ENCODE measurements at places on chromosomes 11 and 22.

- DNase-seq, result no peak
Measured at GRCh38 chr11:114447892-114448291, 8.6 kb downstream of the REXO2 start.

DNA sequence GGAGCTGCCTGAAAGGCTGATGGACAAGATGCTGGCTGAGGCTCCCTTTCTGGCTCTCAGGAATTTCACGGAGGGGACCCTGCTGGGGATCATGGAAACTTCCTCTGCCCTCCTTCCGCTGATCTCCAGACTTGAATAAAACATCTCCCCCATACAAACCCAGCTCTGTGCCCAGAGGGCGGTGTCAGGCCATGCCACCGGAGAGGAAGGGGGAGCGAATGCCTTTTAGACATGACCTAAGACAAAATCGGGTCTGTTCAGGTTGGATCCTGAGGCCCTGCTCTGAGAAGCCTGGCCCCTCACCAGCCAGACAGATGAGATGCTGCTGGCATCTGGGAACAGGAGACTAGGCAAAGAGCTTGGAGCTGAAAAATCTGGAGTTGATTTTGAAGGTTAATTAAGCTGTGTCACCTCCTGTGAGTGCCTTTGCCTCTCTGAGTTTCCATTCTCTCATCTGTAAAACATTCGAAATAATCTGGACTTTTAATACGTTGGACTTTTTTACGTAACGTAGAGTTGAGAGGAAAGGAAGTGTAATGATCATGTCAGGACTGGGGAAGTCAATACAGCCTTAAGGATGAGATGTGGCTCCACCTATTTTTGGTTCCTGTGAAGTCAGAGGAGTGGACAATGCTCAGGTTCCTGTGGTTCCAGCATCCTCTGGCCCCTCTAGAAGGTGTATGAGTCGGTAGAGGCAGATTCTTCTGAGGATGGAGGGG is 163.6 kb downstream of the ST3GAL4 start:
- DNase-seq, result no peak

- DNase-seq, result no peak
Measured at GRCh38 chr22:20582520-20583361, 75.3 kb downstream of the MED15 start.

DNA sequence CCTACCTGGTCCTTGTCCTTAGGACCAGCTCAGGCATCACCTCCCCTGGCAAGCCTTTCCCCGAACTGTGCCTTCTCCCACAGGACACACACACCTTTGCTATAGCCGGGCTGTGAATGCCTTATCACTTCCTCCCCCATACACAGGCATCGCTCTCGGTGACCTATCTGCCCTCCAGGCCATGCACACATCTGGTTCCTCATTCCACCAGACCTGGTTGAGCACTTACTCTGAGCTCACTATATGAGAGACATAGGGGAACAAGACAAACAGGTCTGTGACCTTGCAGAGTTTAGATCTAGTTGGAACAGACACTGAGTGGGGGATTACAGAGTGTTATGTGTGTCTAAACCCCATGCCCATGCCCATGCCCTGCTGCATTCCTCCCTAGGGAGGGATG is 3.1 kb upstream of the BCR start:
- no peak for DNase-seq

DNA sequence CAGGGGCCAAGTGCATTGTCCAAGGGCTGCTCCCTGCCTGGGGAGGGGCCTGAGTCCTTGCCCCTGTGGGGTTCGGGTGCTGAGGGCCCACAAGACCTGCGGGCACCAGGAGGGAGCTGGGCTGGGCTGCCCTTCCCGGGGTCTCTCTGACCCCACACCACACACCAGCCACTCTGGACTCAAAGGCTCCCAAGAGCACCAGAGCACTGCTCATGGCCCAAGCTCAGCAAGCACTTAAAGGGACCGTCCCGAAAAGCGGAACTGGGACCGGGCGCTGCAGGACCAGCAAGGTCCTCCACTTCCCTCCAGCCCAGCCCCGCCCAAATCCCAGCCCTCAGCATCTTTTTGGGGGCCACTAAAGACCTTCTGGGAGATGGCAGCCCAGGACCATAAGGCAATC is 5.3 kb downstream of the LSP1 start:
- no peak for DNase-seq

DNA sequence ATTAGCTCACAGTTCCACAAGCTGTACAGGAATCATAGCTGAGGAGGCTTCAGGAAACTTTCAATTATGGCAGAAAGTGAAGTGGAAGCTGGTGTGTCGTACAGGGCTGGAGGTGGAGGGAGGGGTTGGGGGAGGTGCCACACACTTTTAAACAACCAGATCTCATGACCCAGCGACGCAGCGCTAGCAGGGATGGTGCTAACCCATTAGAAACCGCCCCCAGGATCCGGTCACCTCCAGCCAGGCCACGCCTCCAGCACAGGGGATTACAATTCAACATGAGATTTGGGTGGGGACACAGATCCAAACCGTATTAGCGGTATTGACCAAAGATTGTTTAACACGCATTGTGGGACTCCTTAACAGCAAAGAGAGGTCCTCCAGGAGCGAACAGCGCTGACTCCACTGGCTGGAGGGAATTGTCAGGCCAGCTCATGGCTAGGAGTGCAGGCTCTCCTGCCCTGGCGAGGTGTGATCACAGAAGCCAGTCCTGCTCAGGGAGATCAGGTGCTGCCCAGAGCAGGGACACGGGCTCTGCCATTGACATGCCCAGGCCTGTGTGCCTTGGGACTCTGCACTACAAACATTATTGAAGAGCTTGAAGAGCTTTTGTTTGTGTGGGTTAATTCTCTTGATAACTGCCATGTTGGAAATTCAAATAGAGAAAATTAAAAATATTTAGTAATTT is 215.3 kb downstream of the TBC1D22A start:
- DNase-seq, result no peak

- DNase-seq, result no peak
Measured at GRCh38 chr11:106101819-106102218, 24.4 kb downstream of the AASDHPPT start.

DNA sequence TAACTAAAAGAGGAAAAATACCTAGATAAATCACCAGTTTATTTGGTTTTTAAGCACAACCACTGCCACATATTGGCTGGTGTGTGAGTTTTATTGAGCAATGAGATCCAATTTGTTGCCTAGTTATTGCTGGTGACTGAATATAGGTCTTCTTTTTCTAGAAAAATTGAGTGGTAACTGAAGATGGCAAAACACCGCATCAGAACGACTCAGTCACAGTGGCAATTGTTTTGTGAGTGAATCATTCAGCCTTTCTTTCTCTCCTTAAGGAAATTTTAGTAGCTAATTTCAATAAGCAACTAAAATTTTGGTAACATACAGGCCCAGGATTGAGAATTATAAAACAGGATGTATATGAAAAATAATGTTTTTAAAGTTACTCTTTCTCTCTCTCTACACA is 533.0 kb downstream of the KCNA4 start:
- no peak for DNase-seq

- no peak for DNase-seq
Measured at GRCh38 chr22:36015155-36015810, 13.3 kb downstream of the RBFOX2 start.

DNA sequence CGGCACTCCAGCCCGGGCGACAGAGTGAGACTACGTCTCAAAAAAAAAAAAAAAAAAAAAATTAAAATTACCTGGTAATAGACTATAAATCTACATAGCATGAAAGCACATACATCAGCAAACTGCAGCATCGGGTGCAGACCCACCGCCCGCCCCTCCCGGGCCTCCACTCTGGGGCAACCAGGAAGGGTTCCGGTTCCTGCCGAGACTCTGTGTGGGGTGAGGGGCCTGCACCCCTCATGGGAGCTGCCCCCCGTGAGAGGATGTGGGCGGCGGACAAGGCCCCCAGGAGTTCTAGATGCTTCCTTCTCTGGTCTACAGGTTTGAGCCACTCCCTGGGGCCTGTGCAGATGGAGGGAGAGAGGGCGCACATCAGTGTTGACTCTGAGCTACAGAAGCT is 9.1 kb downstream of the DRD4 start:
- no peak for DNase-seq

GRCh38 chr11:126929179-126930061 is 71.2 kb downstream of the KIRREL3 start:
- no peak for DNase-seq

DNA sequence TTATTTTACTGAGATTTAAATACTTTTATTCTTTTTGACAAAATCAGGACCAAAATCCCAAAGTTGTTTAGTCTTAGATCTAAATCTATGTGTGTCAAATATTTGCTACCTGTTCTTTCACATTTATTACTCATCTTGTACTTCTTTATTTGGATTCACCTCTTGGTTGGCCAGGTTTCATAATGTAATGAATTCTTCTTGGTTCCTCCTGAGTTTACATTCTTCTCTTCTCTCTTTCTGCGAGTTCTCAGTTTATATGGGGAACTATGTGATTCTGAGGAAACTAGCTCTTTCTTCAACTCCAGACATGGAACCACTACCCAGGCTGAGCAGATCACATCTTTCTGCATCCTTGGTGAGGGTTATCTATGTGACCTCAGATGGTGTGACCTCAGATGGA is 50.2 kb downstream of the EHF start:
- DNase-seq, result no peak
